Daoy (cell line): ENCODE measurements at places on chromosomes 7 and 10. TPM values are rescaled to one million over a fixed set of nuclear protein-coding genes. Genes with fewer than 3 reads are reported as not detected.

The OR13A1 gene
- not detected in 2 replicates for total RNA-seq

The A1CF gene
- under 0.01 TPM in 1 of 2 replicates, not detected in the other for total RNA-seq

DNA sequence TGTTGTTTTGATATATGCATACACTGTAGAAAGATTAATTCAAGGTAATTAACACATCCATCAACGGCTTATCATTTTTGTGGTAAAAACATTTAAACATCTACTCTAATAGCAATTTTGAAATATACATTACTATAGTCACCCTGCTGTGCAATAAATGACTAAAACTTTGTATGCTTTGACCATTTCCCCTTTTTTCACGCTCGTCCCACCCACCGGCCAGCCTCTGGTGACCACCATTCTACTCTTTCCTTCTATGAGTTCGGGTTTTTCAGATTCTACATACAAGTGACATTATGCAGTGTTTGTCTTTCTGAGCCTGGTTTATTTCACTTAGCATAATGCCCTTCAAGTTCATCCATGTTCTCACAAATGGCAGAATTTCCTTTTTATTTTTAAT, 21.3 kb downstream of the CYCS start:
- no peak for DNase-seq

- no peak for DNase-seq
Observed at GRCh38 chr10:89494575-89494974, 40.8 kb downstream of the SLC16A12 start.

GRCh38 chr10:96272316-96273280, 1.2 kb upstream of the BLNK start:
- DNase-seq = no peak

GRCh38 chr7:157466867-157467261, 130.1 kb downstream of the DNAJB6 start:
- peak; percentile 30 for DNase-seq

DNA sequence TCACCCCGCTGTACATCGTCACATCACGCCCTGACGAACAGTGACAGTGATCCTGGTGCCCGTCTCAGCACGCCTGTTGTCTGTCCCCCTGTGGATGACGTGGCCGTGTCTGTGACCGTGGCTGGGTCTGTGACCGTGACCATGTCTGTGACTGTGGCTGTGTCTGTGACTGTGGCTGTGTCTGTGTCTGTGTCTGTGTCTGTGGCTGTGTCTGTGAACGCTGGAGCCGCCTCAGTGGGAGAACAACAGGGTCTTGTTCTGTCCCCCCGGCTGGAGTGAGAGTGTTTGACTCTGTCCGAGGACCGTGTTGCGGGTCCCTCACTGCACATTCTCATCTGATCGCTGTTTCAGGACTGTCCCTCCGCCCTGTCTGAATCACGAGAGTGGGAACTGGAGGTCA, 202.2 kb downstream of the TCERG1L start:
- no peak for DNase-seq

GRCh38 chr7:121102619-121103018, 114.1 kb downstream of the CPED1 start:
- DNase-seq = no peak
